ENCODE measurements at places on chromosomes 11 and 22.
A peak's percentile ranks its signal among the peaks of the same experiment; 100 is the strongest.

GRCh38 chr22:17878941-17879340 lies 104.7 kb upstream of the BID start:
- DNase-seq, result no peak

DNA sequence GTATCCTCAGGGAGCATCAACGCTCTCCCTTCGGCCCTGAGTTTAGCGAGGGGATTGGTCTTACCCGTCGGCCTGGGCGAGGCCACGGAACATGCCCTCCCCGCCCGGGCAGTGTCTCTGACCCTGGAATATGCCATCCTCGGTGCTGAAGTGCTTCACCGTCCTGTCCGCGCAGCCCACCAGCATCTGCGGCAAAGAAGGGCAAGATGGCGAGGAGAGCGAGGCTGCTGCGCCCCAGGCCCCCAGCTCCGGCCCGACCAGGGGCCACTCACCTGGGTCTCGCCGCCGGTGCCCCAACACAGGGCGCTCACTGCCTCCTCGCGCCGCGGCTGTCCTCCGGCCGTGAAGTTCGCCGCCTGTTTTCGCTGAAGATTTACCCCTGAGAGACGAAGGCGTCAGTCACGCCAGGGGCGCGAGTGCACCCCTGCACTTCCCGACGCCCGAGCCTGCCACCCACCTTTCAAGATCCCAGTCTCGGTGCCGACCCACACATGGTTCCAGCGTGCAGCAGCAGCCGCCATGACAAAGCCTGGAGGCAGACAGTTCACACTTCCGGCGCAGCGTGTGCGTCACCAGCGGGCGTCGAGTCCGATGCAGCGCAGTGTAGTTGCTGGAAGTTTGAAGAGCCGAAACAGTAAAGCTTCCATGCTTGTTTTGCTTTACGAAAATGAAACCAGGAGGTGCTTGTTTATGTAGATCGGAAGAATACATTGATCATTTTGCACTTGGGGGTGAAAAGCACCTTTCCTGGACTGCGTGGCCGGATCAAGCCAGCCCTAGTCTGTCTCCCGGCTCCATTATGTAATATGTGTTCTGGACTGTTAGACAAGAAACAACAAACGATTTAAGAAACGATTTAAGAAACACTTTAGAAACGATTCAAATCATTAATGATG lies at the start of gene WDR74:
TSS of gene WDR74 (minus strand) at position 541 of the 896 bp plus-strand sequence. CDS start at position 521, 20 bp downstream.
- peak; percentile 91 for DNase-seq

GRCh38 chr11:35365395-35365794 lies 54.0 kb downstream of the SLC1A2 start:
- no peak for DNase-seq

DNA sequence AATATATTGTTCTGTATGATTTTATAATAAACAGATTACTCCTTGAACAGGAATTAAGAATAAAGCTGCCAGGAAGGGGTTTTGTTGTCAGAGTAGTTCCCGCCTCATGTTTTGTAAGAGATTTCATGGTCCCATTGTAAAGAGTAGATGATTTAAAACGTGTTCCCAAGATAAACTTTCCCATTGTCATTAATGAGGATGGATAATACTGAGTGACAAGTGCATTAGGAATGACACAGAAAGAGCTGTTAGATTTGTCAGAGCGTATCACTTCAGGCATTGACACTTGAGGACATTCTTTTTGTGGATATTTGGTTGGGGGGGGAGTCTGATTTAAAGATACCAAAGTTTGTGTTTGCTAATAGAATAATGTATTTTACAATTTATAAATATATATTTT lies 147.0 kb downstream of the PAX6 start:
- DNase-seq, result no peak

- no peak for DNase-seq
Measured at GRCh38 chr11:84947970-84948580, 679.1 kb downstream of the DLG2 start.

DNA sequence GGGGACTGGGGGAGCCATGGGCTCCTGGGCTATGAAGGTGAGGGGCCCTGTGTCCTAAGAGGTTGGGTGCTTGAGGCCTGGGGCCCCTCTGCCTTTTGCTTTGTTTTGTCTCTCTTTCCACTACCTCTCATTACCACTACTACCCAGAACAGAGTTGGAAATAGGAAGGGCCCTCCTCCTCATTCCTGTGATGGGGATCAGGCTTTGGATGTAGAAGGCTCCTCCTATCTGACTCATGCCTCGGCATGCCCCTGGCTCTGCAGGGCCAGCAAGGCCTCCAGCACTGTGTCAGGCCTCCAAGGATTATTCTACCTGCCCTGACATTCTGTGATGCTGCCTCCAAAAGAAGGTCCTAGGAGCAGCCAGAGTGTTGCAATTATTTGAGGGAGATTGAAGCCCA lies 766 bp downstream of the IZUMO1R start:
- DNase-seq, result no peak
